ENCODE measurements at places on chromosomes 5 and 9.

DNA sequence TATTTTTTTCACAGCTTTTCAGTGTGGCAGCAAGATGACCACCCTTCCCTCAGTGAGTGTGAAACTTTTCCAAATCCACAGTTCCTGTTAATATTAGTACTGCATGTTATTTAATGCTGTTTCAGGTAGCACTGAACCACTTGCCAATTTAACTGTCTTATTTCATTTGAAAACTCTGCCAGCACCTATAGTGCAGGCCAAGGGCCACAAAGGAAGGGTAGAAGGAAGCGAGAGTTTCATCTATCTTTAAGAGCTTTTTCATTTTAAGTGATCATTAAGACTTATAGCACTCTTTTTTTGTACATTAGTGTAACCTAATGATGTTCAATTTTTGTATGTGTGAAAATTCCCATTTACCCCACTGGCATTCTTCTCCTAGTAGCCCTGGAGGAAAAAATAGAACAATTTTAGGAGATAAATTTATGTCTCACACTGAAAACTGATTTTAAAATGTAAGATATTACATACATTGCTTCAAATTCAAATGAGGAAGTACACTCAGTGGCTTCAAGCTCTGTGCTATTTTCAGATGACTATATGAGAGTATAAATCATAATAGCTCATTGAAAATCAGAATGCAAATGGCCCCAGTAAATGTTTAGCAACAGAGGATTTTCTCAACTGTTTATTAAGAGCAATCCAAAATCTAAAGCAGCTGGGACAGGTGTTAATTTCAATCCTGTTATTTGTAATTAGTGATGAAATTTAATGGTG is 820.5 kb downstream of the PTPRD start:
- no peak for DNase-seq

DNA sequence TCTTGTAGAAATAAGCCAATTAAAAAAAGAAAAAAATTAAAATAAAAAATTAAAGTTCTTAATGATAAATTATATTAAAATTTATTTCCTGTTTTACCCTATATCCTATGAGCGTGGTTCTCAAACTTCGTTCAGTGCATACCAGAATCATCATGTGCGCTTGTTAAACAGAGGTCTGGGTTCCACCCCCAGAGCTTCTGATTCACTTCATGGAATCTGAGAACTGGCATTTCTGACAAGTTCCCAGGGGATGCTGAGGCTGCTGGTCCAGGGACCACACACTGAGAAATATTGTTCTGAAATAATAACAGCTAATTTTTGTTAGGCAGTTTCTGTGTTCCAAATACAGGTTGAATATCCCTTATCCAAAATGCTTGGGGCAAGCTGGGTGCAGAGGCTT is 79.3 kb downstream of the TMC1 start:
- DNase-seq, result no peak

DNA sequence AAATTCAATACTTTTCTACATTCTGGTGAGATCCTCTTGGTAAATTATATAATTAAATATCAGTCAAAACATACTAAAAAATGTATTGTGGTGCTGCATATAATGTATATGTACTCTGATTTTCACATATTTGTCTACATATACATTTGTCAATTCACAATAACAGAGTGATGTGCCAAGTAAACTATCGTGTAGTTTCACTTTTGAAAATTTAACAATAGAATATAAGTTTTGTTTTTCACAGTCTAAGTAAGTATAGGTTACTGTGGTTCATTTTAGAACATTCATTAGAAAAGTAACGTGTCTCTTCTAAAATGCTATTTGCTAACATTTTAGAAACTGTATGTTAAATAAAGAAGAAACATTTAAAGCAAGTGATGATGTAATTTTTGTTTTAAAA is 73.6 kb downstream of the NR3C1 start:
- DNase-seq, result no peak

DNA sequence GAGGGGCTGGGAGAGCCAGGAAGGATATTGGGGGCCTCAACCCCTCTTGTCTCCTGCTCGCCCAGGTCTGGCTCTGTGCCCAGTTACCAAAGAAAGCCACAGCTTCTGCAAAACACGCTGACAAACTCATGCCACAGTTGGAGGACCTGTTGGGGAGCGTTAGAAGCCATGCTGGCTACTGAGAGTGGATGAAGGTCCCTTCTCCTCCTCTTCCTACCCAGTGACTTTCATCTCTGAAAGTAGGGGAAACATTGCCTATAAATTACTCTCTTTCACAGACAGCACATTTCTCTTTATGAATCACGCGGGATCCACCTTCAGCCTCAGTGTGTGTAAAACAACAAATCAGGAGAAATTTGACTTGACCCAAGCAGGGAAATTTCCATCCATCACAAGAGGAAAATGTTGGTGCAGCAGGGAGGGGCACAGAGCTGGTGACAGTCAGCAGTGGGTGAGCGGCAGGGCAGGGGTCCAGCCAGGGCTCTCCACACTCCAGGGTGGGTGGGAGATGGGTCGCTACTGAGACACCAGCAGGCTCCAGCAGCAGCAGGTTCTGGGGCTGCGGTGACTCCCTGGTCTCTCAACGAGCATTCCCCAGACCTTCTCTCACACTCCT is 181.9 kb downstream of the FGF18 start:
- no peak for DNase-seq

- DNase-seq, result no peak
These were observed 78.2 kb upstream of the IFNE start for GRCh38 chr9:21560281-21560745.

DNA sequence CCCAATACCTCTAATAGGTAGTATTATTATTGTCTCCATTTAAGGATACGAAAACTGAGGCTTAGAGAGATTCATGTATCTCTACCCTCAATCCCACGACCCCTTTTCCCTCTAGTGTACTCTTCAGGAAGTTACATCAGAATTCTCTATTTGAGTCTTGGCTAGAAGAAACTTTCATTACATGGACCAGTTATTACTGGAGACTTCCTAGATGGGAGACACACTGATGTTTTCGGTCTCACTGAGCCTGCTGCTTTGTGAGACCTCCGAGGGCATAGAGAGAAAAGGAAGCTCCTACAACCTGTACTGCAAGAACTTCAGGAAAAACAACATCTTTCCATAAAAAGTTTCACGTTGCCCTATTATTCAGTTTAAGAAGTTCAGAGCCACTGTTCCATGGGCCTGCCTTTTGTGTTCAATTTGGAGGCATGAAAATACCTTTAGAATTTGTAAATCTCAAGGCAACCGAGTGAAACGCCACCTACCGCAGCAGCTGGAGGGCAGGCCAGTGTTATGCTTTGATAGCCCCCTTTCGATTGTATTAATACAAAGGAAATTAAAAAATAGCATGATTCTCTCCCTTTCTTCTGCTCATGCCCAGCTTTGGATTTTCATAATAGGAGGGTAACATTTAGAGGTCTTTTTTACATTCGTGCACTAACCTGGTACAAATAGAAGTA is 223.3 kb downstream of the EBF1 start:
- DNase-seq, result no peak

DNA sequence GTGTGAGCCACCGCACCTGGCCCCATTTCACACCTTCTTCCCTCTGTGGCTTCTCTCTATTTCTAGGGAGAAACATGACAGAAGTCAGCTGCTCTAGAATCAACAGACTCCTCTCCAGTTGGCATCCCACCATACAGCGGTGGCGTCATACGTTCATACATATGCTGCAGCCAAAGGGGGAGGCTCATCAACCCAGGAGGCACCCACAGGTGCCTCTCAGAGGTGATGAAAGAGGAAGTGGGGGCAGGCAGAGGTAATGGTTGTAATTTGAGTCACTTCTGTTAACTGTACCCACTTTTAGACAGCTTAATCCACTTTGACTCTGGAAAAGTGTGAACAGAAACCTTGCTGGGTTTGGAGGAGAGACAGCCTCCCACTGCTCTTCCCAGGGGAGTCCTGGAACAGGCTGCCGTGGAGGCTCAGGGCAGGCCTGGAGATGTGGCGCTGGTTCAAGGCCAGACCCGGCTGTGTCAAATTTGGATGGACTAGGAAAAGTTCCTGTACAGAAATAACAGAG is 47.3 kb upstream of the SUB1 start:
- DNase-seq, result no peak

- DNase-seq, result no peak
These were observed 54.3 kb upstream of the ANKRD33B start for GRCh38 chr5:10509575-10509974.

- DNase-seq, result no peak
These were observed 103.7 kb upstream of the MVB12B start for GRCh38 chr9:126222835-126223431.

DNA sequence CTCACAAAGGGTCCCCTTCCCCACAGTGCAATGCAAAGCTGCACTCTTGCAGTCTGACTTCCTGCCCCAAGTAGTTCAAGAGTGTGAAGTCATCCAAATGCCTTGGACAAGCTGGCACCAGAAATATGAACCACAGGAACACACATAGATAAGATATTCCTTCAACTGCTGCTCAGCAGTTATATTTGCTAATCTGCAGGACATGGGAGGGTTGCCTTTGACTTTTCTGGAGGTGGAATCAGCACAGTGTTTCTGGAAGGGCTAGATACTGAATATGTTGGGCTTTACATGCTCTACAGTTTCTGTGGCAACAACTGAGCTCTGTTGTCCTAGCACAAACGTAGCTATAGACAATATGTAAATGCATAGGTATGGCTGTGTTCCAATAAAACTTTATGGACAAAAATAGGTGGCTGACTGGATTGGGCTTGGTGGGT is 96.7 kb upstream of the PCA3 start:
- no peak for DNase-seq

DNA sequence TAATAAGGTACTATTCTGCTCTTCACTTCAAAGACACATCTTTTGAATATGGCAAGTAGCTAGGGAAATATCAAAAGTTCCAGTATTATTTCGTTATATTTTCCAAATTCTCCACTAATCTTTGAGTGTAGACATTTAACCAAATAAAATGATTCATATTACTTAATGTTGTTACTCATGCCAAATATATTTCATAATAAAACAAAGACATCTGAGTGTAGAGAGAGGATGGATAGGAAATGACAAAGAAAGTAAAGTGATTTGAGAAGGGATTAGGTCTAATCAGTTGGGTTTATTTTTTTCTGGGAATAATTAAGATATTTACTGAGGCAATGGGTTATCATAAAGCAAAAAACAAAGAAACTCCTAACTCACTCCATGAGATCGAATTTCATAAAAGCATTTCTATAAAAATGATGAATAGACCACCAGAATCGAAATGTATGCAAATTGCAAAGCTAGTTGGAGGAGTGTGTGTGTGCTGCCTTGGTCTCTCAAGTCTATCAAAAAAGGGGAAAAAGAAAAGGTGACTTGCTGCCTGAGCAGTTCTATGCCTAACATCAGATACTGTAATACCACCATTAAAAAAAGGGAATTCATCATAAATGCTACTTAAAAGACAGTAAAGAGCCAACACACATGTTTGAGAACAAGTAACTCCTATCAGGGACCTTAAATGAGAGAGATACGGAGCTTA is 255.5 kb downstream of the PDE4D start:
- no peak for DNase-seq

DNA sequence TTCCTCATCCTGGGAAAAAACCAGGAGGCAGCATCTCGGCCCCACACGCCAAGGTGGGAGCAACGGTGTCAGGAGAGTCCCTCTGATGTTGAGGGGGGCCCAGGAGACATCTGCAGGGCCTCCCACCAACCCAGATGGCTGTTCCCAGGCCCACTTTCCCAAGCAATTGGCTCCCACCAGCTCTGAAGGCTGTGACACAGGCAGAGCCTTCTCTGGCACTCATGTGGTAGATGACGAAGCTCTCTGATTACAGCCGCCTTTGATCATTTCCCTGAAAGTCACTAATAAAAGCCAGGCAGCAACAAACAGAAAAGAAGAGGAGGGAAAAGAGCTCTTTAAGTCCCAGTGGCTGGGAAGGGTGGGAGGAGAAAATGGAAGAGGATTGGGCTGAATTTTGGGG is 226.5 kb downstream of the CDK5RAP2 start:
- DNase-seq, result no peak

- DNase-seq, result no peak
These were observed 16.1 kb downstream of the GFI1B start for GRCh38 chr9:132994410-132995120.

- no peak for DNase-seq
These were observed 183.9 kb upstream of the POU5F2 start for GRCh38 chr5:93925321-93925720.

GRCh38 chr9:94166976-94167346 is 82.7 kb downstream of the PTPDC1 start:
- DNase-seq, result no peak

DNA sequence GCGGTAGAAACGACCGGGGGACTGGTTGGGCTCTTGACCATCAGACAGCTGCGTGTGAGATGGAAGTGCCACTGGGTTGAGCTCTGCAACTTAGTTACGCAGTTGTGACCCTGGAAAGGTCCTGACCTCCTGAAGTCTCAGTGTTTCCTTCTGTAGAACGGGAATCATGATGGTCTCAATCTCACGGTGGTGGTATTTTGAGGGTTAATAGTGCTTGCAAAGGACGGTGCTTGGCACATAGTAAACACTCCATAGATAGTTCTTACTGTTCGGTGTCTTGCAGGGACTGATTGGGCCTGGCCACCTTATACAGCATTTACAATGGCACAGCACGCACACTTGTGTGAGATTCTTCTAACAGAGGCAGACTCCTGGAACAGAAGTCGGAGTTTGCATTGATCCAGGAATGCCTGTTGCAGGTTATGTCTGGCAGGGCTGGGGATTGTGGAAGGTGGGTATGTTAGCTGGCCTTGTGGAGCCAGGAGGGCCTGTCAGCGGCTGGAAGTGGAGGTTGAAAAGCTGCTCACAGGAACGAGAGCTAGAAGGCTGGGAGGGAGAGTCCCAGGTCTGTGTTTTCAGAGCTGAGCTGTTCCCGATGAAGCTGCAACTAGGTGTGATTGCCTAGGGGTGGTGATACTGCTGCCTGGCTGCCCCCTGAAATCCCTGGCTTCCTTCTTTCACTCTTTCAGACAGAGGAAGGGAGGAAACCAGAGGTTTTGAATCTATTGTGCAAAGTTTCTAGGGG is 962 bp upstream of the TXN start:
- DNase-seq, result no peak

DNA sequence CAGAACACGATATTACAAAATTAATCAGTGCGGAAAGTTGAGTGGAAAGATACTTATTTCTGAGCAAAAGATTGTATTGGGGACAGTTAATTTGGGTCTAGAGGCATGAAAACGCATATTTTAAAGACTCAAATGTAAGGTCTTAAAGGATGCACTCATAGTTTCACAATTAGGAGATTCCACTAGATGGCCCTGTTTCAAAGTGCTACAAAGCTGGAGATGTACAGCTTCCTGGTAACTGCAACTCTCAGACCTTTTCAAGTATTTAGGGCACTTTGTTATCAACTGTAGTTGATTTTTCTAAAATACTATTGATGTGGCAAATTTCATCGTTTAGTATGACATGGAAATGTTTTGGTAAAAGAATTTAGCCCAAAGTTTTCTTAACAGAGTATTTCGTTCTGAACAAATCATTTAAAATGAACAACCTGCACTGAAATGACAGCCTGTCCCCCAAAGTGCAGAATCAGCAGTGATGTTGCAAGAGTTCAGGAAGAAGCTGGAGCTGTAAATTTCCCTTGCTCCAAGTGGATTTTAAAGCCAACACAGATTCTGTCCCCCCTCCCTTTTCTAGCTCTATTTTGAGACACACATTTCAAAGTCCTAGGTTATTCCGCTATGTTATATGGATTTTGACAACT is 16.2 kb upstream of the NDUFB6 start:
- peak; percentile 25 for DNase-seq

Data from COR-L47 (cell line).